ENCODE measurements at places on chromosomes 3 and 15.

DNA sequence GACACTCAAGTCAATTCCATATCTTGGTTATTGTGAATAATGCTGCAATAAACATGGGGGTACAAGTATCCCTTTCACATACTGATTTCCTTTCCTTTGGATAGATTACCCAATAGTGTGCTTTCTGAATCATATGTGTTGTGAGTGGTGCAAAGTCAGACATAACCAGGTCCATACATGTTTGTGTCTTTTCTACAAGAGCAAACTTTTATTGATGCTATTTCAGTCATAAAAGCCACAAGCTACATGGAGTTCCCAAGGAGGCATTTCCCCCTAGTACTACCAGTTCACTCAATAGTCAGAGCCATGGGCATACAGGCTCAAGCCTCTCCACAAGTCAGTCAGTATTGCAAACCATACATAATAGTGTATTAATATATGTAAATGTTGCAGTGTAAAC lies 10.1 kb downstream of the CEP63 start:
- DNase-seq: no peak

- DNase-seq: peak; percentile 61
Measured at GRCh38 chr3:194871864-194872668, 186.4 kb downstream of the FAM43A start.

GRCh38 chr3:156417559-156418132 lies 137.3 kb downstream of the SSR3 start:
- no peak for DNase-seq

DNA sequence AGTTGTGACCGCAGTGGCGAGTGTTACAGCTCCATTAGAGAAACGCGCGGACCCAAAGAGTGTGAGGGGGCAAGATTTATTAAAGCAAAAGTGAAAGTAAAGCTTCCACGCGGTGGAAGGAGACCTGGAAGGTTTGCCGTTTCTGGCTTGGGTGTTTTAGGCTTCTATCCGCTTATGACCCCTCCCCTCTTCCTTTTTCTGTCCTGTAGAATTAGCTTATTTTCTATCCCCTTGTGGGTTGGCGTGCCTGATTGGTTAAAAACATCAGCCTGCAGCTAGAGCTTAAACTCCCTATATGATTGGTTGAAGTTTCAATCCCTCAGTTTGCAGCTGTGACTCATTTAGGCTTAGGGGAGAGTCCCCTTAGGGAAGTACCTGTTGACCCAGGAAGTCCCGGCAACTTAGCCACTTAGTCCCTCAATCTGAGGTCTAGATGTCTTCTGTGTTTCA lies 39.6 kb downstream of the C3orf38 start:
- DNase-seq: peak; percentile 2

GRCh38 chr3:169846458-169847193 lies 23.1 kb downstream of the LRRC31 start:
- peak; percentile 90 for DNase-seq

- DNase-seq: peak; percentile 32
Measured at GRCh38 chr3:63918321-63918720, 6.1 kb upstream of the SCAANT1 start.

DNA sequence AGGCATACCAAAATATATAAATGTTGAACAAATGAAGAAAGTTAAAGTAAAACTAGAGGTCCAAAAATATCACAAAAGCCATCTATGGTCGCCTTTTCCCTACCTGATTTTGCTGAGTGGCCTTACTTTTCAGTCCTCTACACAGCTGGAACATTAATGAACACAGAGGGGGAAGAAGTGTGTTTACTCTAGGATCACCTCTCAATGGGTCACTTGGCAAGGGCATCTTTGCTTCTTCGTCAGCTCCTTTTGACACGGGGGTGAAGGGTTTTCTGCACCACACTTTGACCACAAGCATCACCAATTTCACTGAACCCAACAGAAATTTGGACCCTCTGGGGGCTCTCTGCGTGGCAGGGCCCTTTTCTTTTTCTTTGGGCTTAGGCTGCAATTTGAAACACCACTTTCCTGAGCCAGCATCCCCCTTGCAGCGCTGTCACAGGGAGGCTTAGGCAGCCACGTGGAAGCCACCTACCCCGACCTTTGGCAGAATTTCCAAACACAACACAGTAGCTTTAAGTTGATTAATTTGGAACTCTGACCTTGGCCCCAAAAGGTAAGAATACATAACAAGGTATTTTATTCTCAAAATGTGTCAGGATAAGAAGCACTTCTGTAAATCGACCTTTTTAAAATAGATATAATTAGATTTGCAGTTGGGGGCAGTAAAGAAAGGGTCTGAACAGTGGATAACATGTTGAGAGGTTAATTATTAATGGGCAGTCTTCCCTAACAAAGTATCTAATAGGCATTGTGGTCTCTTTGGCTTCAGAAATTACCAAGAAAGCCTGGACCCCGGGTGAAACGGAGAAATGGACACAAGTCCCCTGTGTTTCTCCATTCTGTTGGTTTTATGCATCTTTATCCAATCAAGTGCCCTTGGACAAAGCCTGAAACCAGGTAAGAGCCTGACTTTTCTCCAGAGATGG lies at the start of gene LIPC:
Gene LIPC (plus strand): TSS at position 771 of the 929 bp plus-strand sequence. CDS start 42 bp downstream, at position 813.
- no peak for DNase-seq

GRCh38 chr3:193665370-193665989 lies 72.5 kb downstream of the OPA1 start:
- peak; percentile 26 for DNase-seq

DNA sequence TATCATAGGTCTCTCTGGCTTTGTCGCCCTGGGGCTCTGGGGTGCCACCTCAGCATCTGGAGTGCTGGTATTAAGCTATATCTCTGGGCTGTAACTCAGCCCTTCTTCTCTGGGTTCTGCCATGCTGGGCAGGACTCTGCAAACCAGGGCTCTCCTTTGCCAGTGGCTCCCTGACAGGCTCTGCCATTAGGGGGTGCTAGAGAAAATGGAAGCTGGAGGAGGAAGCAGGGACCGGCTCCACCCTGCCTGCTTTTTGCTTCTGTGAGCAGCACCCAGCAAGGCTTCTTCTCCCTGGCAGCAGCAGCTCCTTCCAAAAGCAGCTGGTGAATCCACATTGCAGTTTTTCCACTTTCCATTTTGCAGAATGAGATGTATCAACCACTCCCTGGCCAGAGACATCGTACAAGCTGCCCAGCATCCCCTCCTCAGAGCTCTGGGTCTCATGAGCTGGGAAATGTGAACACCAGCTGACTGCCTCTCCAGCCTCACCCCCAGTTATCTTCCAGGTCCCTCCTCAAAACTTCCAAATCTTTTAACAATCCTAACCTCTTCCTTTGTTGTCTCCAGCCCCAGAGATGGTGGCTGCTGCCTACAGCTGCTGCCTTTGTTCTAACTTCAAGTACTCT lies 165.0 kb downstream of the ABHD5 start:
- DNase-seq: peak; percentile 75

DNA sequence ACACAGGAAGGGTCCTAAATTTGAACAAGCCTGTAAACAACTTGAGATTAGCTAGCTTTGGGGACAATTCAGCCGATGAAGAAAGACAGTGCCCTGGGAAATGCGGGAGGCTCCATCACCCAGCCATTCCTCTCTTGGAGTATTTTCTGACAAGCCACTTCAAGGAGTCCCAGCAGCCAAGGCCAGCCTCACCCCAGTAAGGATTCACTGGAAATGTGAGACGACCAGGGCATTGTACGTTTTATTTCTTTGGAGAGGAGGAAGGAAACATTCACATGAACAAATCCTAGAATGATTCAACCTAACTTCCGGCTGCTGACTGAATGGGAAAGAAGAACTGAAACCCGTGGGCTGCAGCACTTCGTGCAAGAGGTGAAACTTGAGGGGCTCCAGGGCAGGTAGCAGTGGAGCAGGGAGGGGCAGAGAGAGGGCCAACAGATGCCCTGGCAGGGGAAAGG lies 116.4 kb upstream of the ARHGEF3 start:
- no peak for DNase-seq

Measured in EL (cell line).